ENCODE measurements at places on chromosomes 7 and 10.

- no peak for DNase-seq
Observed at GRCh38 chr7:133662830-133663229, 410.0 kb downstream of the EXOC4 start.

DNA sequence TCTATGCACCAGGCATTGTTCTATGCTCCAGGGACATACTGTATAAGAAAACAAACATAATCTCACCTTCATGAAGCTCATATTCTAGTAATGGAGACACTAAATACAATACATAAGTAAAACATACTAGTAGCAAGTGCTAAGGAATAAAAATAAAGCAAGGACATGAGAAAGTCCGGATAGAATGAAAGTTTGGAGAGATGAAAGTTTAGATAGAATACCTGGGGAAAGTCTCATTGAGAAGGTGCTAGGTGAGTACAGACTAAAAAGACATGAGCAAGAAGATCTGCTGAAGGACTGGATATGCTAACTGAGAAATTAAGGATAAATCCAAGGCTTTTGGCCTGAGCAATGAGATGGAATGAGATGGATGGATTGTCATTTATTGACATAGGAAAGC lies 34.0 kb downstream of the CCDC186 start:
- no peak for DNase-seq

- DNase-seq = no peak
Observed at GRCh38 chr7:155795951-155796350, 16.3 kb downstream of the SHH start.

GRCh38 chr7:130352194-130353074 lies 7.8 kb downstream of the CPA5 start:
- DNase-seq = no peak

DNA sequence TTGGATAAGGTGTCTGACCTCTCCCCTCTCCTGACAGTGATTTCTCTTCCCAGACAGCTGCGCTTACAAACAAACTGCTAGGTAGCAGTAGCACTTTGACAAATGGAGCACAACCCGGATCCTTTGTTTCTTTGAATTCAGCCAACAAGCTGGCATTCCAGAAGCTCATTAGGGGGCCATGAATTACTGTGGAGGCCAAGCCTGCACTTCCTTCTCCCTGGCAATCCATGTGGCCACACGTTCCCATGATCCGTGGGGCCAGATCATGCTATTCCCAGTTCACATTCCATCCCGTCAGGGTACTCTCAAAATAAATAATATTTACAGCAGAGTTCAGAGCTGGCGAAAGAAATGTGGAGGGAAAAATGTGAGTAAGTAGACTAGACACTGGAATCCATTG lies 172.4 kb downstream of the PRPF18 start:
- no peak for DNase-seq

- no peak for DNase-seq
Observed at GRCh38 chr10:35640474-35640873, 1.6 kb downstream of the FZD8 start.

DNA sequence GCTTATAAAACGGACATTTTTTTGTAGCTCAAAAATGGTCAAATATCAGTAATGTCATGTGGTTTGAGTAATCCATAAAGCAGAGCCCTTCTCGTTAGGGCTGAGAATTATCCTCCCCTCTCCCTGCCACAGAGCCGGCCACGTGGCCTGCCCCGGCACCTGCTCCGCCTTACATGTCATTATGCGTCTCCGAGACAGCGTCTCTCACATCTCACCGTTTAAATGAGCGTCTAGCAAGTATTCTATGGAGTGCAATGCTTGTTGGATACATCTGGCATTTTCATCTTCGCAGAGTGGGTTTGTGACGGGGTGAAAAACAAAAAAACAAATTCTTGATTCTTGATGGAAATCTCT lies 86.1 kb downstream of the CUX1 start:
- DNase-seq = no peak

- no peak for DNase-seq
Observed at GRCh38 chr7:2158331-2159175, 74.2 kb downstream of the MAD1L1 start.

GRCh38 chr10:125123476-125124114 lies 36.8 kb downstream of the CTBP2 start:
- no peak for DNase-seq

- DNase-seq = no peak
Observed at GRCh38 chr10:88592381-88592780, 5.8 kb downstream of the LIPJ start.

GRCh38 chr7:131122394-131122793 lies 205.3 kb upstream of the MKLN1 start:
- DNase-seq = no peak

DNA sequence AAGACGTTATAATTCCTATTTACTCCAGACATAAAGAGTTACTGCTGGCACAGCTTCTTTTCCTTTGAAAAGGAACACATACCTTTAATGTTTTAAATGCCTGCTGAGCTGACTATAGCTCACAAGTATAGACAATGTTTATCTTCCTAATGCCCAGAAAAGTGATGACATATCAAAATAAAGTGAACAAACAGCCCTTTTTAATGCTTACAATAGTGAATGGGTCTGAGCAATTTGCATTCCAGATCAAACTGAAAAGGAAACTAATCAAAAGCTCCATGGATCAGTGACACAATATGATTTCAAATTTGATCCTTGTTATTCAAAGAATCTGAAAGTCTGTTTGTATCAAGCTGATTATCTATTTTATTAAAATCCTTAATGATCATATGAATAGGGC lies 233.6 kb upstream of the SEMA3E start:
- DNase-seq = no peak

GRCh38 chr7:112160771-112161150 lies 45.4 kb downstream of the DOCK4 start:
- DNase-seq = no peak

DNA sequence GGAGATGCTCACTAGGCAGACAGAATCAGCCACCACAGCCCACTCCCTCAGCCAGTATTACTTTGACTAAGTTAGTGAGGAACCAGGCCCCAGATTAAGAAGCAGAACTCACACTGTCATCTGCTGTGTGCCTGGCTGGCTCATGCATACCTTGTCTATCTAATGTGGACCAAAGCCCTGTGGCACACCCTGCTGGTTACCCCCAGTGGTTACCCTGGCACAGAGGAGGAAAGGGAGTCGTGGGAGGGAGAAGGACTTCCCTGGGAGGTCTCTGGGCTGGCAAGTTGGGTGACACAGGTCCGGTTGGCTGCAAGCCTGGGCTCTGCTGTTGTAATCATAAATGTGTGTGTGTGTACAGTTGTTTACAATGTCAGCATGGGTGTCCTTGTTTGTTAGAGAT lies 7.5 kb upstream of the SH2D4B start:
- no peak for DNase-seq

DNA sequence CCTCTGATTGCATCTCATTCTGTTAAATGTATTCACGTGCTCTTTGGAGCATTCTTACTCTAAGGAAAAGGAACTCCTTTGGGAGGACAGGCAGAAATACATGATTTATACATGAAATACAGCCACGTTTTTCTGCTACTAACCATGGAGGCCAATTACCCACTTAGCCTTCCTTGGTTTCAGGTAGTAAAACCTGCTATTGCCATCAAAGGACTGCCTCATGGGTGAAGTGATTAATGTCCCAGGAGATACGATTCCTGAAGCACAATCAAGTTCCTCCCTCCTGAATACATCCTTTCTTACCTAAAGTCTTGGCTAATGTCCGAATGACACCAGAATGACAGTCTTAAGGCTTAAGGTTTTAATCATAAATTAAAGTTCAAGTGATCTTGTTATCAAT lies 58.5 kb upstream of the PIK3CG start:
- no peak for DNase-seq

- DNase-seq = no peak
Observed at GRCh38 chr7:10824154-10824553, 149.5 kb upstream of the PHF14 start.

DNA sequence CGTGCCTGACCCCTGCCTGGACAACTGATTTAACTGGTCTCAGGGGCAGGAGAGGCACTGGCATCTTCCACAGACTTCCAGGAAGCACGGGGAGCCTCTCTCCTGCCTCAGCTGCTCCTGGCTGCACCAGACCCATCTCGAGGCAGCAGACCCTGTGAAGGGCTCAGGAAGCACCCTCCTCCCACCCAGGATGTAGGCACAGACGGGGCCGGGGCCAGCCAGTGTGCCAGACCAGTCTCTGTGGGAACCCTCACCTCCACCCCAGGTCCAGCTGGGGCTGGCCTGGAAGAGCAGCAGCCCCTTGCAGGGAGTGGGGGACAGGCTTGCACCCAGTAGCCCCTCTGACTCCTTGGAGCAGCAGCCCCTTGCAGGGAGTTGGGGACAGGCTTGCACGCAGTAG lies 56.3 kb downstream of the RASGEF1A start:
- DNase-seq = no peak

GRCh38 chr7:134427896-134428295 lies 31.0 kb downstream of the AKR1B1 start:
- no peak for DNase-seq

DNA sequence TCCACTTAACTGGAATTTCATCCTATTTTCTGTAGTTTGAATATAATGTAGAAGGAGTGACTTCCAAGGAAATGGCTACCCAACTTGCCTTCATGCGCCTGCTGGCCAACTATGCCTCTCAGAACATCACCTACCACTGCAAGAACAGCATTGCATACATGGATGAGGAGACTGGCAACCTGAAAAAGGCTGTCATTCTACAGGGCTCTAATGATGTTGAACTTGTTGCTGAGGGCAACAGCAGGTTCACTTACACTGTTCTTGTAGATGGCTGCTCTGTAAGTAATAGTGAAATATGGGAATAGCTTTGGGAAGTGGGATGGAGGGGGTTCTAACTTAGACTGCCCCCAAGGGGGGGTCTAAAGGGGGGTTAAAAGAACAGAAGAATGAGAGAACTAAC lies 34.5 kb downstream of the COL1A2 start:
- no peak for DNase-seq

- DNase-seq = no peak
Observed at GRCh38 chr10:21369697-21370096, 155.8 kb downstream of the SKIDA1 start.

DNA sequence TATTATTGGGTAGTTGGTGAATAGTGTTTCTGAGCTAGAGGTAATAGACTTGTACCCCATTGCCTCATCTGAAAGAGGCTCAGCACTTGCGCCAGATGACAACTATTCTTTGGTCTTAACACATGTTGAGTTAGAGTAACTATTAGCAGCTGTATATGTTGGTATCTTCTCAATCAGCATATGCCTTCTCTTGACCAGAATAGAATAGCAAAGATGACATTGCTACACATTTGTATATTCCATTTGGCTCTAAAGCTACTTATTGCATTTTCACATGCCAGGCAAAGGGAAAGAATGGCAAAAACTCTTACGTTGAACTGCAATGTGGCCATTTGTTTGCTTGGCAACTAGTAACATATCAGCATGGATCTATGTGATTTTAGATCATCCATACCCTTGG lies 173.8 kb upstream of the AGR3 start:
- DNase-seq = no peak

- DNase-seq = no peak
Observed at GRCh38 chr7:101300465-101301376, 20.9 kb downstream of the IFT22 start.

DNA sequence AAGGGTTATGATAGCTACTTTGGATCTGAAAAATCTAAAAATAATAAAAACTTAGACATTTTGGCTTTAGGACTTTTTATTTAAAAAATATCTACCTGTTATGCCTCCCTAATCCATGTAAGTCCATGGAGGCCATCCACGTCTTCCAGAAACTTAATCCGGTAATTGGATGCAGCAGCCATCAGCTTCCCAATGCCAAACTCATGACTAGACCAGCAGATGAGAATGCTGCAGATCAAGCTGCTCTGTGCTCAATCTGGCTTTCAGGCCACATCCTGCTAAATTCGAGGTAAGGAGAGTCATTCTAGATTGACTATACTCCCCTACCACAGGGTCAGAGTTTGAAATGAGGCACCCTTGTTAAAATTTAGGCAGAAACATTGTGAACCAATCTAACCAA lies 168.5 kb upstream of the TCERG1L start:
- no peak for DNase-seq

- no peak for DNase-seq
Observed at GRCh38 chr7:70544016-70544415, 587.9 kb upstream of the GALNT17 start.

DNA sequence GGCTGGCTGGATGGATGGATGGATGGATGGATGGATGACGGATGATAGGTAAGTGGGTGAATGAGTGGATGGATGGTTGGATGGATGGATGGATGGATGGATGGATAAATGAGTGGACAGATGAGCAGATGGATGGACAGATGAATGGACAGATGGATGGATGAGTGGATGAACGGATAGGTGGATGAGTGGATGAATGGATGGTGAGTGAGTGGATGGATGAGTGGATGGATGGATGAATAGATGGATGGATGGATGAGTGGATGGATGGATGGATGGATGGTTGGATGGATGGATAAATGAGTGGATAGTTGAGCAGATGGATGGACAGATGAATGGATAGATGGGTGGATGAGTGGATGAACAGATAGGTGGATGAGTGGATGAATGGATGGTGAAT lies 340.7 kb upstream of the AUTS2 start:
- no peak for DNase-seq

DNA sequence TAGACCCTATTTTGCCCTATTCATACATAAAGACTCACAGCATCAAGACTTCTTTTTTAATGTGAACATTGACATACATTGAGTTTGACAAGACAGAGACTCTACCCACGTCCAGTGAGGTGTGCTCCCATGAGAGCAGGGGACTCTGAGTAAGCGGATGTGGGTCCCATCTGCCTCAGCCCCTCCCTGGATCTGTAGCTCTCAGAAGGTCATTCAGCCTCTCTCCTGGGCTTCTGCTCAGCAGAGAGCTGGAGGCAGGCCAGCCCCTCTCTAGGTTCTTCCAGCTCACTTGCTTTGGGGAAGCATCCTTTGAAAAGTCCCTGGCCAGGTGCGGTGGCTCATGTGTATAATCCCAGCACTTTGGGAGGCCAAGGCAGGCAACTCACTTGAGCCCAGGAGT lies 146.9 kb upstream of the ZMIZ1 start:
- DNase-seq = no peak

DNA sequence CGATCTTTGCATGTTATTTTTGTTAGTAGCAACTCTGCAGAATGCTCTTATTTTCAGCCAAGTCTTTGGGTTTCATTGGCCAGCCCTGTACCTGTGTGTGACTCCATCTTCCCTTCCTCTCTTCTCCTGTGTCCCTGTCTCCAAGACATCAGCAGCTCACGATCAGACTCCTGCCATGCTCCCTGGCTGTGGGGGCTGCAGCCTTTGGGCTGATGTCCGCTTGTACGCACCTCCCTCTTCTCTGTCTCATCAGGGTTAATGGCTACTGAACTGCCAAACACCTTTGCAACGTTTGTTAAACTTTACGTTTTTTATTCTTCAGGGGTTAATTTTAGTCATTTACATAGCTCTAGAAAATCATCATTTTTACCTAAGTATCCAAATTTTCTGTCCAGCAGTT lies 103.5 kb upstream of the RET start:
- no peak for DNase-seq

DNA sequence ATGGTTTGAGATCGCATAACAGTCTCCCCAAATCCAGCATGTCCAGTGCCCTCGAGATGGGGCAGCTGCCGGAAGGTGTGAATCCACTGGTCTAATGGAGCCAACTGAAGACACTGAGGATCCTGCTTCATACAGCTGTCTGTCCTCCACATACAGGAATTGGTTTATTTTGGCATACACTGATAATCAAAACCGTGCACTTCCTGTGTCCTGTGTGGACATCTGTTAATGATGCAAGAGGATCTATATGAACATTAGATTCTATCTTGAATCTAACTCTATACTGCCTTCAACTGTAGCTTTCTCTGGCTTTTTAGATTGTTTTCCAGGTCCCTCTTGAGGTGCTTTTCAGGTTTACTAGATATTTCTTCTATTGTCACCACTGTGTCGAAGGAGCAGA lies 3.0 kb upstream of the JAZF1 start:
- DNase-seq = no peak

GRCh38 chr7:157238087-157238486 lies 98.7 kb upstream of the DNAJB6 start:
- no peak for DNase-seq

Data from stimulated activated CD4-positive, alpha-beta T cell treated with anti-CD3 and anti-CD28 coated beads, TNF-alpha, amount 100 ng/mL, for 1 hour (primary cell).